ENCODE measurements at places on chromosomes 6 and 20.

GRCh38 chr6:154408891-154409500, 52.4 kb upstream of the IPCEF1 start:
- no peak for DNase-seq

DNA sequence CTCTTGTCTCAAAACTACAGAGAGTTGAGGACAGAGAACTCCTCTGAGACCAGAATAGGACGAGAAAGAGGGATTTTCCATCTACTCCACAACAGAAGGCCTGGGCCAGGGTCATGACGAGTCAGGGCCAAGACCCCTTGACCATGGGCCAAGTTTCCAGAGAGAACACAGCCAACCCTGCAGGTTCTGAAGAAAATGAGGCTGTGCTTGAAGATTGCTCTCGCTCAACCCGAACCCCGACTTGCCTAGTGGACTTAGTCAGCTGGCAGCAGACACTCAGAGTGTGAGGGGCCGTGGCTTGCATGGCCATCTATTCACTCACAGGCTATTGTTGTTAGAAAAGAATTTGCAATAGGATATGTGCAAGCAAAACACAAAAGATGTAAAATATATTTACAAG, 54.5 kb downstream of the TMEM242 start:
- no peak for DNase-seq

GRCh38 chr6:122730775-122731386, 48.6 kb upstream of the FABP7 start:
- DNase-seq: no peak

GRCh38 chr6:119226089-119226488, 123.5 kb downstream of the MAN1A1 start:
- no peak for DNase-seq

GRCh38 chr20:3797592-3798372, 1.7 kb downstream of the CDC25B start:
- no peak for DNase-seq

GRCh38 chr6:4848382-4849068, 72.3 kb downstream of the CDYL start:
- no peak for DNase-seq

GRCh38 chr6:162292915-162293314, 434.7 kb downstream of the PRKN start:
- DNase-seq: no peak

GRCh38 chr6:149436647-149437046, 36.6 kb downstream of the SUMO4 start:
- DNase-seq: no peak

GRCh38 chr20:50371878-50372769, 138.1 kb upstream of the PTPN1 start:
- no peak for DNase-seq

- peak; percentile 33 for DNase-seq
These were observed 12.9 kb downstream of the IPCEF1 start for GRCh38 chr6:154343473-154344308.

GRCh38 chr6:134863763-134864510, 86.0 kb downstream of the ALDH8A1 start:
- no peak for DNase-seq

- DNase-seq: no peak
These were observed 49.7 kb upstream of the GCLC start for GRCh38 chr6:53594596-53594995.

- DNase-seq: no peak
These were observed 597.9 kb downstream of the RNF144B start for GRCh38 chr6:18985061-18985460.

- no peak for DNase-seq
These were observed 54.4 kb downstream of the ZNF292 start for GRCh38 chr6:87209812-87210211.

DNA sequence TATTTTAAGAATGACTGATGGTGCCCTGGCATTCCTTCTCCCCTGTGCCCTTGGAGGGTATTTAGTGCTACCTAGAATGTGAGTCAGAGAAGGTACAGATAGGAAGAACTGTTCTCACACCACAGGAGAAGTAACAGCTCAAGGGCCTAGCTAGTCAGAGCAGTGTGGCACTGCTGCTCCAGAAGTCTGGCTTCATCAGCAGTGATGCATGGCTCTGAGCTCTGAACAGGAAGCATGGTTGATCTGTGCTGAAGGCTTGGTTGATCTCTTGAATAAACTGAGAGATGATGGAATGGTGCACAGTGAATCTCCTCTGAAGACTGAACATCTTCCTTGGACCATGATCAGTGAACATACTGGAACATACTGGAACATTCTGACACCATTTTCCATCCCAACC, 425.3 kb upstream of the SLC35B3 start:
- no peak for DNase-seq

GRCh38 chr6:149319422-149319821, 1.9 kb downstream of the TAB2 start:
- no peak for DNase-seq

- no peak for DNase-seq
These were observed 28.2 kb downstream of the GPR63 start for GRCh38 chr6:96809119-96809518.

DNA sequence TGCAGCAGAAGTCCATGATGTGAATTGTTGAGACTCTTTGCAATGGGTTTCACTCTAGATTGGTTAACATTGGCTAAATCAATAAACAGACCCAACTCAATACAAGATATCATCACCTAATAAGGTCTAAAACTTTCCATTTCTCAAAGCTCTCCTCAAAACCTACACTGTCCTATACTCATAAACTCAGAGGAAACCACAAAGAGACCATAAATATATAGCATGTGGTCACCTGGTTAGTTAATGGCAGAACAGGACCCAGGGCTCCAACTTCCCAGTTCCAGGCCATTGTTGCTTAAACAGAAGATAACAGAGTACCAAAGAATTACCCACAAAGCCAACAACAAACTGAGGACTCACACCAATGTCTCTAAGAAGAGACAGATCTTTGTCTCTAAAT, 12.0 kb downstream of the RTN4IP1 start:
- DNase-seq: no peak

- no peak for DNase-seq
These were observed 108.5 kb downstream of the MANEA start for GRCh38 chr6:95685822-95686221.

GRCh38 chr6:98904096-98904495, 43.6 kb downstream of the FBXL4 start:
- DNase-seq: no peak

DNA sequence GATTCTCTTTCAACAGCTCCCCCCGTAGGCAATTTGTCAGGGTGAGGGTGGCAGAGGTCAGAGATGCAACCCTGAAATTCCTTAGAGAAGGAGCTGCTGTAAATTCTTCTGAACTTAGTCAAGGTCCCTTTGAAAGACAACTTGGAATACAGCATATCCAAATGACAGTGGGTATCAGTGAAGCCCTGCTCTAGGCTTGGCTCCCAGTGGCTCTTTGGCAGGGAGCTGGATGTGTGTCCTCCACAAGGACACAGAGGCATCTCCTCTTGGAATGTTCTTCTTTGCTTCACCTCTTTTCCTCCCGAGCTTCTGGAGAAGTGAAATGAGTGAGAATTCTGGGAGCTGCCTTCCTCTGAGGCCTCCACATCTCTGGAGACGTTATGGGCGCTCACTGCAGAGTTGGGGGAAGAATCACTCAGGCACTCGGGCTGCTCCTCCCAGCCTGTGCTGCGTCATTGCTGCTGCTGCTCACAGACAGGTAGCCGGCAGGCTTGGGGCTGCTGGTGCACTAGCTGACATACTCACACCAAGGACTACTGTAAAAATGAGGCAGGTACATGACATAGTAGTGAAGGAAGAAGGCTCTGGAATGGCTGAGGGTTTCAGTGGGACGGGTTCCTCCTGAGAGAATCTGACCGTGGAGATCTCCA, 34.1 kb downstream of the DYNLT1 start:
- DNase-seq: no peak

GRCh38 chr6:158630938-158631616, 13.5 kb downstream of the DYNLT1 start:
- DNase-seq: no peak
